Fibroblast of the aortic adventitia (primary cell): ENCODE measurements at places on chromosomes 2 and 18. TPM values are rescaled to one million over a fixed set of nuclear protein-coding genes. Genes with fewer than 3 reads are reported as not detected.

GRCh38 chr2:228590681-228591080 is 409.2 kb upstream of the SPHKAP start:
- no peak for DNase-seq

DNA sequence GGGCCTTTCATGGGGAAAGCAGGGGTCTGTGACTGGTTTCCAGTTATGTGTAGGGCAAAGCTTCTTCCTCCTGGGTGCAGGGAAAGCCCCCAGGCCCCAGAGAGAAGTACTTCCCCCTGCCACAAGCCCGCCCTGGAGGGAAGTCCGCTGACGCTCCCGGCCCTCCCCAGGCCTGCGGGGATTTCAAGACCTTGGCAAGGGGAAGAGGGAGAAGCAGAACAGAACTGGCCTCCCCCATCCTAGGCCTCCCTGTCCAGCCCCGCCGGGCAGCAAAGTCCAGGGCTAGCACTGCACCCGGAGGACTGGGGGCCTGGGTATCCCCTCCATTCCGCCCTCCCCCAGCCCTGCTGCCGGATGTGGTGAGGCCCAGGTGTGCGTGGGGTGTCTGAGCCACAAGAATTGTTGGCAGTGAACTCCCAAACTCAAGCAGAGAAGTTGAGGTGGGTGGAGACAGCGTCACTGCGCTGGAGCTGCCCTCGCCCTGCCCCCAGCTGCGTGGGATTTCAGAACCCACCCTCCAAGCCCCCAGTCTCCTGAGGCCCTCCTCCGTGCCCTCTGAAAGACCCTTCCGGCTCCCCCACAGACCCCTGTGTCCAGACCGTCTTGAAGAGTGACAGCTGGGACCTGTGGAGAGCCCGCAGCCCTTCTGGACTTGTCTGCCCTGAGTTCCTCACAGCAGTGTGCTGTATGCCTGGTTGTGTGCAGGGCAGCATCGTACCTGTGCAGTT is 1.1 kb upstream of the DUSP2 start:
- no peak for DNase-seq

GRCh38 chr2:207126724-207127308 is 38.9 kb downstream of the KLF7 start:
- DNase-seq = no peak

DNA sequence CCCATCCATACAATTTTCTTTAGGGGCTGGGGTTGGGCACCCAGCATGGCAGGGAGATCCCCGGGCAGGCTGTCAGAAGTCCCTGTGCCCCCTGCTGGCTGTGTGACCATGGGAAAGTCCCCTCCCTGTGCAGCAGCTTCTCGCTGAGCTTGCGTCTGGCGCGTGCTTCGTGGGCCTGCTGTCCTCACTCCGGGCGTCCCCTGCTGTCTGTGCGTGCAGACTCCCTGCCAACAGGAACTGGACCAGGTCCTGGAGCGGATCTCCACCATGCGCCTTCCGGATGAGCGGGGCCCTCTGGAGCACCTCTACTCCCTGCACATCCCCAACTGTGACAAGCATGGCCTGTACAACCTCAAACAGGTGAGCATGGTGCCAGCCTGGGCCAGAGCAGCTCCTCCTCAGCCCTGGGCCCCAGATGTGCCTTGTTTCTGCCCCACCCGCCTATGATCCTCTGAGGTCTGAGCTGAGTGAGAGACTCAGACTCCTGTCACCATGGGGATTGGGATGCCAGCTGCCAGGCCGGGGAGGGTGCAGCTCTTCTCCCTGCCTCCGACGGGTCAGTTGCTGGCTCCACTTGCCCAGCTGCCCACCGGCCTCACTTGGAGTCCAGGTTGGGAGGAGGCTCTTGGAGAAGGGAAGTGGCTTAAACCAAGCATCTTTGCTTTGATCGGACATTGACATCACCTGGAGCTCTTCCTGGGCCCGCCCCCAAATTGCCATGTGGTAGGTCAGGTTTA is 28.6 kb downstream of the IGFBP2 start:
- DNase-seq = no peak

- peak; percentile 77 for DNase-seq
Measured at GRCh38 chr18:22556222-22557167, 138.8 kb upstream of the CTAGE1 start.

DNA sequence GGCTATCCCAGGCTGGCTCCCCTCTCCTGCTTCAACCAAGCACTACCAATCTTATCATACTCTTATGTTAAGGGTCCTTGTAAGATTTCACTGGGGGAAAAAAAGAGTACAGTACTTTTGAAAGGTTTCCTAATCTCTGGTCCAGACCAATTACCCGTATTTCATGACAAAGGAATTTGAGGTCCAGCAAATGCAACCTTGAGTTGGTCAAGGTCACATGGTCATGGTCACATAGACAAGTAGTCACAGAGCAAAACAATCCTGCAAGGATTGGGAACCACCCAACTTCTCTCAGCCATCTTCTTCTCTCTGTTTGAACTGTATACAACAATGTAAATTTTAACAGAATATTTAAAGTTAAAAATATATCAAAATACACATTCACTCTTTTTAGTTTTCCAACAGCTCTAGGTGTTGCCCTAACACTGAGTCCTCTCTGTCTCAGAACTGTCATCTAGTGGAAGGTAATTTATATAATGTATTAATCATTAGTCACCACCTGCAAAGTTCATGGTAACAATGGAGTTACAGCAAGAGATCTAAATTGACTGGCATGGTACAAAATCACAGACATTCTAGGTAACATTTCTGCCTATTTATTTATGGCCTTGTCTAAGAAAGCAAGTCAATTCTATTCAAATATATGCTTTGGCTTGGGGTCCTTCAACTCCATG is 21.5 kb downstream of the DTNB start:
- DNase-seq = no peak

GRCh38 chr2:62071760-62072680 is 123.9 kb upstream of the B3GNT2 start:
- no peak for DNase-seq

- peak; percentile 15 for DNase-seq
Measured at GRCh38 chr2:88967844-88968243, 276.4 kb downstream of the RPIA start.

DNA sequence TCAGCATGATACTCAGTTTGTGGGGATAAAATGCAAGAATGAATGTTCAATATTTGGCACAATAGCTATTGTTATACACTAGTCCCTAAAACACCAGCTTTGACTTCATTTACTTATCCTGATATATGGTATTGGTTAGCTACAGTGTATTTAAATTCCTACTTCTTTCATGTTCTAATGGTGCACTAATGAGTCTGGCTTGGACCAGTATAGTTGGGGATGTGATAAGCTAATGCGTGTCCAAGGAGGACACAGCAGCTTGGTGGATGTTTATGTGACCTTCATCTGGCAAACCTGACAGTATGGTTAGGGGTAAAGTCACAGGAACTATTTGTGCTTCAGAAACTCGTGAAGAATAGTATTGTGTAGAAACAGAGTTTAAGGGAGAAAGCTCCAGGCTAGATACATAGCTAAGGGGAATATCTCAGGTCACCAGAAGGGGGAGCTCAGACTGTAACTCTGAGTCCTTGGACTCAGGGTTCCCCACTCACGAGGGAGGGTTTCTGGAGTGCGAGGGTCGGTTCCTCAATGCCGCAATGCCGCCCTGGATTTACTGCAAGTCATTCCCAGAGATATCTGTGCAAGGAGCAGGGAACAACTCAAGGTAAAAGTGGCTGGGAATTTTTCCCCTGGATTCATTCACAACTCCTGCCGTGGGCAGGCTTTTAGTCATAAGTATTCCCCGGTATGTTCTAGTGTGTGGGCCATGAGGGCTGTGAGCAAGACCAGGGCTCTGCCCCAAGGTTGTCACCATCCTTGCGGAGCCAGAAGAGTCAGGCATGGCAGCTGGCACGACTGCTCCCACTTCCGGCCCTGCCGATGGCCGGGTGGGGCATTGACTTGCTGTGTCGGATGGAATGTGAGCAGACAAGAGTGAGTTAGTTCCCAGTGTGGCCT is 14.5 kb downstream of the IL1R2 start:
- DNase-seq = peak; percentile 72

- DNase-seq = peak; percentile 12
Measured at GRCh38 chr2:189425676-189426075, 15.6 kb upstream of the WDR75 start.

DNA sequence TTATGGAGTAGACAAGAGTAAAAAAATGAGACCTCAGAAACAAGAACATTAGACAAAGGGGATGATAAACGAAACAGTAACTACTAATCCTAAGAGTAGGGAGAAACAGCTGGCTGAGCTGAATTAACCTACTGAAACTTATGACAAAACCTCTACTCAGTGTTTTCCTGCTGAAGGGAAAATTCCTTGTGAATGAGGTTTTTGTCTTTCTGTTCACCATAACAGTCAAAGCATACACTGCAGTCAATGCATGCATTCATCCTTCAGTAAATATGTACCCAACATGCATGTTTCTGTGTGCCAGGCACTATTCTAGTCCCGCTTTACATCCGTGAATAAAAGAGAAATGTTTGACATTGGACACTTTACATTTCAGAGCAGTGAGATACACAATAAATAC is 805.6 kb upstream of the KLHL29 start:
- DNase-seq = no peak

GRCh38 chr2:162457490-162457889 is 113.6 kb downstream of the GCA start:
- DNase-seq = no peak

GRCh38 chr18:44679056-44679913 is 1.4 kb upstream of the SETBP1 start:
- DNase-seq = peak; percentile 86

- peak; percentile 70 for DNase-seq
Measured at GRCh38 chr18:10047237-10047636, 133.4 kb downstream of the VAPA start.

- DNase-seq = no peak
Measured at GRCh38 chr18:24949908-24950307, 402.1 kb downstream of the ZNF521 start.

DNA sequence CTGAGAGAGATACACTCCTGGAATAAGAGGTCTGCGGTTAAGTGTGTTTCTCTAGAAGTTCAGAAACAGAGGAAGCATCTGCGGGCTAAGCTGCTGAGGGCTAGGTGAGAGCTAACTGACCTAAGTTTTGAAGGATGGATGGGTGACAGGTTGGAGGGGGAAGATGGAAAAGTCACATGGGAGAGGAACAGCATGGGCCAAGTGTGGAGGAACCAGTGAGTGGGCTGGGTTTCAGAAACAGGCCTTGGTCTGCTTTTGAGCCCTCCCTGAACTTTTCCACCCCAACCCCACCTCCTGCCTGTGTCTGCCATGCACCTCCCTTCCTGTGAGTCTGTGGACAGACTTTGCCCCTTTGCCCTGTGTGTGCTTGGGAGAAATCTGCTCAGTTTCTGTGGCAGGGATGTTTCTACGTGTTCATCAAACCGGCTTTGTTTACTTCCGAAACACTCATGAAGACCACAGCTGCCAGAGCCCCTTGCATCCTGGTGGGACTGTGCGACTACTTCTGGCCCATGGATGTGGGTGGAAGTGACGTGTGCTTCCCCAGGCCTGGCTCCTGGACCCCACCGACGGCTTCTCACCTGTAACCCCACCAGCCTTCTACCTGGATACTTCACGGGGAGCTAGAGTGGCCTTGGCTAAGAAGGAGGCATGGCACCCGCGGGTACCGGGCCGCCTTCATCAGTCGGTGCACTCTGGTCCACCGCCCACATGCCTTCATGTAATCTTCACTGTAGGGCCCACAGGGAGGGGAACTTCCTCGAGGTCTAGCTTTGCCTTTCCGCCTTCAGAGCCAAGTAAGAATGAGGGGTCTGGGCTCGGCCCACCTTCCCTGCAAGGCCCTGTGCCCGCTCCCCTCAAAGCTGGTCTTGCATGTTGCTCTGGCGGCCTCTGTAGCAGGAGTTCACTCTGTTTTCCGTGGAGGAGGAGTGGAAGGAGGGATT is 1.4 kb upstream of the HPCAL1 start:
- DNase-seq = no peak

DNA sequence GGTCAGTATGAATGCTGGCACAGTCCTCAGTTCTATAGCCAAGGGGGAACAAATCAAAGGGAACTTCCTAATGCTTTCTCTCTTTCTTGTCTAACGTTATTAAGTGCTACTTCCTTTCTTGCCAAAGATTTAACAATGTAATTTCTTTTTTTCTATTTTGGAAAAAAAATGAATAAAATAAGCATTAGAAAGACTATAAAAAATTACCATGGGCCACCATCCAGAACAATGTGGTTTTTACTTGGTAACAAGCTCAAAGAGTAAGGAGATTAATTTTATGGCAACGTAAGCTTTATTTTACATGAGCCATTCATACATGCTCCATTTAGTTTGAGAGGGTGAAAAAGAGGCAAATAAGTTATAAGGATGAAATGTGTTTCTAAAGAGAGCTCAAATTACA is 40.1 kb downstream of the SERPINE2 start:
- peak; percentile 44 for DNase-seq

GRCh38 chr2:117785740-117786139 is 28.8 kb upstream of the DDX18 start:
- peak; percentile 53 for DNase-seq

DNA sequence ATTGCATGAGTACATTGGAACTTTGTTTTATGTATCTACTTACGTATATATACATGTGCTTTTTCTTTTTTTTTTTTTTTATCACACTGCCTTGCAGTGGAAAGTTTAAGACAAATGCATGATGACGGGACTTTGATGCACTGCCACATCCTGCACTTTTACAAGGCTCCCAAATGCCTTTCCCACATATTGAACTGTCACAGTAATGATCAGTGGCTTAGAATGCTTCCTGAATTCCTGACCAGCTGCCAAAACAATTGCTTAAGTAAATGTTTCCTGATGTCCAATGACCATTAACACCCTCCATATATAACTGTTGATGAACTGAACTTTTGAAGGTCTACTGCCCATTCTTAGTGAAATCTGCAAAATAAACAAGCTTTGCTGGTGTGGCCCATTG is 60.2 kb downstream of the LYPD6B start:
- peak; percentile 7 for DNase-seq

The NFATC1 gene
- 2.0 and 3.0 TPM in 2 replicates for total RNA-seq

The BOLA3 gene
- 10.2 and 49.4 TPM in 2 replicates for total RNA-seq

The BMP10 gene
- not detected in 2 replicates for total RNA-seq

The TMEM131 gene
- 11.9 and 45.1 TPM in 2 replicates for total RNA-seq

The NRP2 gene
- total RNA-seq = 11.2 and 12.6 TPM in 2 replicates

The STARD6 gene
- not detected in 2 replicates for total RNA-seq

The TMEM37 gene
- not detected in 2 replicates for total RNA-seq

The HK2 gene
- total RNA-seq = 20.0 and 35.4 TPM in 2 replicates

The SLC9A4 gene
- not detected in 2 replicates for total RNA-seq

The TRABD2A gene
- 0.33 and 1.6 TPM in 2 replicates for total RNA-seq

The ALKAL2 gene
- total RNA-seq = 1.3 TPM in 1 of 2 replicates, not detected in the other
